ENCODE measurements at places on chromosomes 2 and 18.
A peak's percentile ranks its signal among the peaks of the same experiment; 100 is the strongest.

DNA sequence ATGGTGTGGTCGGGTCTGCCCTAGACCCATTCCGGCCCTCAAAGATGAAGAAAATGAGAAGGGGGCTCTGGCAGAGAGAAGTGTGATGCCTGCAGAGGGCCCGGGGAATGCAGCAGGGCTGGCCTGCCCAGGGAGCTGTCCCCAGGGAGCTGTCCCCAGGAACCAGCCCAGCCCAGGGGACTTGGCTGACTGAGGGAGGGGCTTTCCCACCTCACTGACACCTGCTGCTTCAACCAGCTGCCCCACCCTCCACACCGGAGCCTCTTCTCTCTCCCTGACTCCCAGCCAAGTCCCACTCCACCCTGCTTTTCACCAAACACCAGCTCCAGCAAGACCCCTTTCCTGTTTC is 111.2 kb downstream of the STPG4 start:
- DNase-seq, result no peak

DNA sequence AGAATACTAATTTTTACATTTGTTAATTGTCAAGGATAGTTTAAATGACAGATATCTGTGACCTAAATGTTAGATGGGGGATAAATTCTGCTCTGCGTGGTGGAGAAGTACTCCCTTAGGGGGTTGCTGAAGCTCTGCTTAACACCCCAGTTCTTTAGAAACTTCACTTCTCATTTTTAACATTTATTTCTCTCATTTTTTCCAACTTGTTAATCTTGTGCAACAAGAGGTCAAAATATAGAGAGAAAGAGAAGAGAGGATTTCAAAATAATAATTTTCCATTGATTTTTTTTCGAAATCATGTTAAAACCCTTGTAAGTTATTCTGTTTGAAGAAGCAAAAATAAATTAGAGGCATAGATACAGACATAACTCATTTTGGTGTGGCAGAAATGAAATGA is 61.3 kb upstream of the SLC8A1 start:
- no peak for DNase-seq

DNA sequence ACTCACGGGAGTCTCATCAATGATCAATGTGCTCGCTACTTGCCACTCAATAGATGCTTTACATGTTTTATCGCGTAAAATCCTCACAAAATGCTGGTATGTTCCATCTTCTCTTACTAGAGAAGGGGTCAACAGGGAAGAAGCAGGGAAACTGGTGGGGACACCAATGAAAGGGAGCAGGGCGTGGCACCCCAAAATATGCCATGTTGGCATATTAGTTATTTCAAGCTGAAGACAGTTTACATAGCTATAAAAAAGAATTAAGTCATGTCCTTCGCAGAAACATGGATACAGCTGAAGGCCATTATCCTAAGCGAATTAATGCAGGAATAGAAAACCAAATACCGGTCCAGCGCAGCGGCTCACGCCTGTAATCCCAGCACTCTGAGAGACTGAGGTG is 8.1 kb upstream of the ZNF236 start:
- DNase-seq, result no peak

GRCh38 chr2:118584062-118584749 is 263.2 kb downstream of the EN1 start:
- DNase-seq, result no peak

GRCh38 chr2:101884423-101884822 is 107.3 kb upstream of the IL1R2 start:
- no peak for DNase-seq

DNA sequence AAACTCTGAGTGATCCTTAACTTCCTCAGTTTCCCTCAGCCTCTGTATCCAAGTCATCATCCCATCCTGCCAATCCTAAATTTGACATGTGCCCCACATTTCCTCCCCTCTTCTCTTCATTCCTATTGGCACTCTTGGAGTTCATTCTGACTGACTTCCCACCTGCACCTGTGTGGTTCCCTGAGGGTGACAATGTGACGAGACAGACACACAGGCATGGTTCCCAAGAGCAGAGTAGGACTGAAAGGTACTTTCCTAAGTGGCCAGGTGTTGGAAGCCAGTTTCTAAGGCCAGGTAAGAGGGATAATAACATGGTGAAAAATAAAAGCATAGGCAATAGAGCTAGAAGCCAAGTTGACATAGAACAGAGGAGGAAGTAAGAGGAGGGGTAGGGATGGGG is 24.2 kb upstream of the REG3G start:
- DNase-seq, result no peak

DNA sequence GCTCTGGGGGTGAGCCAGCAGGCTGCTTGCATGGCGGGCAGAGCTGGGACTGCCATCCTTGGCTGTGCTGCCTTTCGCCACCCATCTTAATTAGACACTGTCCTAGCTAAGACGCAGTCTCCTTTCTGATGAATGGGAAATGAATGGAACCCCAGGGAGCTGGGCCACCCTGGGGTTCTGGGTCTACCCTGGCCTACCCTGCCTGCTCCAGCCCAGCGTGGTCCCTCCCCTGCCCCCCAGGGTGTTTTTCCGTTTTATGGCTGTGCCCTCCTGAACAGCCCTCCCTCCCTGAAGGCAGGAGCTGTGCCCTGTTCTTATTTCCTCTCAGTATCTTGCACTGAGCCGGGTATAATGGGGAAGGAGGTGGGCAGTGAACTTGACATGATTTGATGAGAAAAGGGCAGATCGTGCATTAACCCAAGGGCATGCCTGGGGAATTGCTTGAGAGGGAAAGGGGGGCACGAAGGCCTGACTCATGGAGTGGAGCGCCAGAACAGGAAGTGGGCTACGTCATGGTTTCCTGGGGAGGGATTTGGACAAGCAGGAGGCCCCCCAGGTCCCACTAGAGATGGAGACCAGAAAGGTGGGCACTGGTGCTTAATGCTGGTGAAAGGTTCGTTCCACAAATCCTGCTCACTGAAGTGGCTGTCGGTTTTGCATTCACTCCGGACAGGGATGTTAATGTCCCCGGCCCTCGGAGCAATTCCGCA is 165.0 kb downstream of the KLHL29 start:
- peak; percentile 33 for DNase-seq

GRCh38 chr2:207768168-207768865 is 1.4 kb downstream of the FZD5 start:
- DNase-seq, result no peak

- no peak for DNase-seq
Observed at GRCh38 chr2:188878716-188879115, 95.5 kb upstream of the COL3A1 start.

DNA sequence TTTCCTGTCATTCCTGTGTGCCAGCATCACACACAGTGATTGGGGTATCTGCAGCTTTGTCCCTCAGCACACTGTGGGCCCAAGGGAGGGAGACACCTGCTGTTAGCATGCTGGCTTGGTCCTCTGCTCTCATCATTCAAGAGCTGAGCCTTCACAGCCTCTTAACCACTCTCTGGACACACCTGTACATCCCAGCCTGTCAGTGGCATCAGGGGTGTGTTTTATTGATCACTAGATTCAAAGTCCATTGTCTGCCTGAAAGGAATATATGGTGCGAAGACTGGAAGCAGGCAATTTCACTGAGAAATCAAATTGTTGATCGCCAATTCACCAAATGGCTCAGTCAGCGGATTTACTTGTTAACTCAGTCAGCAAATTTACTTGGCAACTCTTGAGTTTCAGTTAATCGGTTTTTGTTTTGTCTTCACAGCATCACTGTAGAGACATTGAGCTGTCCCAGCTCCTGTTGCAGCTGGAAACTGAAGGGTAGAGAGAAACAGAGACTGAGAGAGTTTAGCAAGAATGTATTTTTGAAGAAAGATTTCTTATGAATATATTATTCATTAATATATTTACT is 56.3 kb upstream of the TMEM200C start:
- DNase-seq, result no peak

- no peak for DNase-seq
Observed at GRCh38 chr18:76231402-76231801, 263.6 kb downstream of the ZNF516 start.

DNA sequence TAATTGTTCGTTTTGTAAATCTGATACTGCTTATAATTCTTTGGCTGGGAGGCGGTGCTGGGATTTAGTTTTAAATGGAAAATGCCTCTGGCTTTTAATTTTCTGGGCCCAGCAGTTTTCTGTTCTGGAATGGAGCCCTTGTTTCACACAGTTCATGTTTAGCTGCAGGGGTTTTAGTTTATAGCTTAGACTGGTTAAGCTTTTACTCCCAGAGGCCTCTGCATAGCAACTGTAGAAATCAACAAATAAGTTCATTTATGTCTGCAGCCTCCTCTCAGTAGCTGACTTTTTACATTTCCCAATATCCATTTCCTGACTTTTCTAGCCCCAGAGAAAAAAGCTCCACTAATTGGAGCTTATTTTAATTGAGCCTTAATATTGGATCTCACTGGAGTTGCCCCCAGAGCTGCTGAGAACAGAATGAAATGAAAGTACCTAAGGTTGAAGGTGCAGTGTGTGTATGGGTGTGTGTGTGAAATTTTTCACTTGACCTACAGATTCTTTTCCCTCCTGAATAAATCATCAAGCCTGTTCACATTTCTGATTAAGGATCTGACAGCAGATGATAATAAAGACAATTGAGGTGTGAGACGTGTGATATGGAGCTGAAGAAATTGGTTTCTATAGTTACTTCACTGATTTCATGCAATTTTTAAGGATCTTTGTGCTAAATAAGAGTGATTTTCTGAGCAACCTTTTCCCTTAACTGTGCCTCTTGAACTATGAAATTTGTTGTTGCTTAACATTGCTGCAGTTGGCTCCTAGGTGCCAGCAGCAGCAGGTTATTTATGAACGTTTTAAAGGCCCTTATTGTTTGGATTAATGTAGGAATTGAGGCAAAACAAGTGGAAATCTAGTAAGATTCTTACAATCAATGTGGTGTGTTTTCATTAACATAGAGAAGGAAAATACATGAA is 109.6 kb downstream of the TAF4B start:
- DNase-seq, result no peak

DNA sequence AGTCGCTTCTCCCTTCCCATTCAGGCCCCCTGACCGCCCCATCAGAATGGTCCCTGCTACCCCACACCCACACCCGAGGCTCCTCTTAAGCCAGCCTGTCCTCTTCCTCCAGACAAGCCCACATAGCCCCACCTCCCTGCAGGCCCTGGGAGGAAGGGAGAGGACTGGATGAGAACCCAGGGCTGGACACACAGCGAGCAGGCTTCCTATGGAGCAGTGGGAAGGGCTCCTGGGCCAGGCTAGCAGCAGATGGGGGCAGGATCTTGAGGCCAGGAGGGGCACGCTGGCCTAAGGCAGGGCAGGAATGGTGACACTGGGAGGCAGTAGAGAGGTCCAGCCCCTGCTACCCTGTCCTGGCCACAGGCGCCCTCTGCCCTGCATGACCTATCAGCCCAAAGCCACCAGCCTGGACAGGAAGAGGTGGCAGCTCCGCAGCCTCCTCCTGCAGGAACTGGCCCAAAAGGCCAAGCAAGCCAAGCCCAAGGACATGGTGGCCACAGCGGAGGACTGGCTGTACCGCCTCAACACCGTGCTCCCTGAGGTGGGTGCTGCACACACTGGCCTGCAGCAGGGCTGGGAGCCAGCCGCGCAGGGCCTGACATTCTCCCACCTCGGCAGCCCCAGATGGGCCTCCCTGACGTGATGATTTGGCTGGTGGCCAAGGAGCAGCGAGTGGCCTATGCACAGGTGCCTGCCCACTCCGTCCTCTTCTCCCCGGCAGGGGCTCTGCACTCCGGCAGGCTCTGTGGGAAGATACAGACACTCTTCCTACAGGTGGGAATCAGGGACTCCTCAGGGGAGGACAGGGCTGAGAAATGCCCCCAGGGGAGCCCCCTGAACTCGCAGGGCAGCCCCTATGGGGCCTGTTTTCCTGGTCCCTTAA is 43.3 kb downstream of the FER1L5 start:
- DNase-seq, result no peak

GRCh38 chr2:11738589-11739436 is 7.6 kb upstream of the LPIN1 start:
- DNase-seq, result no peak

DNA sequence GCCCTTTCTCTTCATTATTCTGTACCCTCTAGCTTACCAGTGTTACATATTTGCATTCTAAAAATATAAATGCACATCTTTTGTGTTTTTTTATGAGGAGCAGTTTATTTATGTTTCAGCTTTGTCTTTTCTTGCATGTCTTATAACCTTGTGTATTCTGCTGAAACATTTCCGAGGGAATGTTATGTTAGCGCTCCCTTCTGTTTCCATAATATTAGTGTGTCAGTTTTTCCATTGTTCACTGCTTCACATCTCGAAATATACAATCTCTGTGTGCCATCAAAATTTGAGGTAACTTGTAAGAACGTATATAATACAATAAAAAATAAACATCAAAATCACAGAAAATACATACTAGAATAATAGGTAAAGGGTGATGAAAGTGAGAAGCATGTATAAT is 153.3 kb downstream of the PKP4 start:
- no peak for DNase-seq

GRCh38 chr2:41950666-41950960 is 97.2 kb upstream of the PKDCC start:
- no peak for DNase-seq

DNA sequence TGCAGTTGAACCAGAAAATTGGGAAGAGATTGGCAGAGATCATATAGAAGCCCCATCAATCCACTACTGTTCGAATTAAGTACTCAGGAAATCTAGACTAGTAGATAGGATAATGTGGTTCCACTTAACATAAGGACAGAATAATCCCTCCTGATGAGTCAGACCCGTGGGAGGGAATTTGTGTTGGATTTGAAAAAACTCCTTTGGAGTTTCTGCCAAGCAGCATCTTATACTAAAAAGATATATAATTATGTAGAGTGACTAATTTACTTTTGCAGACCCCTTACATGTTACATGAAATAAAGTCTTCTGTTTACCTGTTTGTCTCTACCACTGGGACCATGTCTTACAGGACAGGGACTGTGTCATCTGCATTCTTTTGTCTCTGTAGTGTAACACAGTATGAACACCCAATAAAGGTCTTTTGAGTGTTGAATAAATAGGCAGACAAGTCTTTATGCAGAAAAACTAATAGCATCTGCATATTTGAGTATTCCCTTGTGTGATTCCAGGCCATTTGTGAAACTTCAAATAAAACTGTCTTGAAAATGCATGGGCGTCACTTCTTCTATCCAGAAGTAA is 122.6 kb upstream of the DNAJC10 start:
- peak; percentile 42 for DNase-seq

DNA sequence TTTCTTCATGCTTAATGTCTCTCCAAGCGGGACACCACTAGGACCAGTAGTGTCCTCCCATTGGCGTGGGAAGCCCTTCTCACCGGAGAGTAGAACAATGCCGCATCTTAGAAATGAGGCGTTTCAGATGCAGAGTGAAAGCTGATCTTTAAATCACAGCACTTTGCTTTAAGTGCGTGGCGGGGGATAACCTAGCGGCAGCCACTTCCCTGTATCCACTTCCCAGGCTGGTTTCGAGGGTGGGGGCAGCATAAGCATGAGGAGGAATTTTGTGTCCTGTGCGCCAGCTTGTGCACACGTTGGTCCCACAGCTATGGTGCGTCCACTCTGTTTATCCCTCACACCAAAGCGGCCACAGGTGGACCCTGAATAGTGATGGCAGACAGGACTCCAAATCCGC is 63.1 kb downstream of the MBP start:
- DNase-seq, result no peak
